T-cell (primary cell): ENCODE measurements at places on chromosomes 13 and 19. TPM values are rescaled to one million over a fixed set of nuclear protein-coding genes. Genes with fewer than 3 reads are reported as not detected.

GRCh38 chr19:5563935-5564612, 3.7 kb downstream of the TINCR start:
- no peaks in the 10 kb centered on the region for H3K36me3 ChIP-seq
- H3K27ac ChIP-seq: no peak overlapping the region
- no peak for DNase-seq
- H3K4me1 ChIP-seq: no peaks in the 10 kb centered on the region
- peaks cover 10% of the 10 kb centered on the region for H3K27me3 ChIP-seq

DNA sequence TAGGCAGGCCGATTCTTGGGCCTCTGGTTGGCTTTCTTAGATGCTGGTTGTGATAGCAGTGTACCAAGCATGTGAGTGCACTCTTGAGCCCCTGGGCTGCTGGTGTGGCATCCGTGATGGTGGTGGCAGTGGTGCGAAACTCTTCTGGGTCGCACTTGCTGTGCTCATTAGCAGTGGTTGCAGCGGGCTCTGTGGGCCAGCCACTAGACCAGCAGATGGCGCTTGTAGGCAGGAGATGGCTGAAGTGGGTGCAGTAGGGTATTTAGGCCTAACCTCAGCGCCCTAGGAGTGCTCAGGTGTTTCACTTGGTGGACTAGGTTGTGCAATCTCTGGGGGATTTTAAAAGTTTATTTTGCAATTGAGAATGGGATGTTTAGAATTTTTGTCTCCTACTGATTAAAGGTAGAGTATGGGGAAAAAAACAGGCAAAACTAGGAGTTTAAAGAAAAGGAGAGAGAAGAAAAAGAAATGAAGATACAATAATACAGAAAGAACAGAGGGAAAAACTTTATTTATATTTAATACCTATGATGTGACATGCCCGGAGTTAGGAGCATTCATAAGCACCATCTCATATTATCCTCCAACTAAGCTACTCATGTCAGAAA, 4.3 kb upstream of the ZNF17 start:
- H3K27ac ChIP-seq: no peak overlapping the region
- no peak overlapping the region for H3K4me3 ChIP-seq
- H3K4me1 ChIP-seq: peaks cover 12% of the 10 kb centered on the region

DNA sequence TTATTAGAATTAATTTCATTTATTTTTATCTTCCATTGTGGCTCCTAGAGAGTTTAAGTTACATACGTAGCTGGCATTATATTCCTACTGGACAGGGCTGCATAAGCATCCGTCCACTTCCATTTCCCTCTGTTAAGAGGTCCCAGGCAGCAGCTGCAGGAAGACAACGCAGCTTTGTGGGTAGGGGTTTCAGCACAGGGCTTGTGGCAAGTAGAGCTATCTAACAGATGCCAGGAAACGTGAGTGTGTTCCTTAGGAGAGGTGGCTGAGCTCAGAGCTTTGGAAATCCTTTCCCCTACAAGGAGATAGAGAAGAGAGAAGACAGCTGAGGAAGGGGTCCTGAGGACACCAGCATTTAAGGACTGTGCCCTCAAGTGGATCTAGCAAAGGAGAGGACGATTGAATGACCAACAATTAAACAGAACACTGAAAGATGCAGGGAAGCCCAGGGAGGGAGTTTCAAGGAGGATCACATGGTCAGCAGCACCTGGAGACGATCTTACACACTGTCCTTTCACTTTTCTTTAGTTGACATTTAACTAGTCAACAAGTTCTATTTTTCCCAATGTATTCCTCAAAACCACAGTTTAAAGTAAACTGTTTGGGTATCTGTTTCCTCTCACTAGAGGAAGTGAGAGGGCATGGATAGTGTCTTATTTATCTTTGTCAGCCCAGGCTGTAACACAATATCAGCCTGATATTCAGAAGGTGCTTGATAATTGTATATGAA, 2.3 kb upstream of the N4BP2L1 start:
- DNase-seq: no peak
- H3K27ac ChIP-seq: no peak overlapping the region
- H3K4me3 ChIP-seq: no peak overlapping the region
- peaks cover 9% of the 10 kb centered on the region for H3K4me1 ChIP-seq
- H3K27me3 ChIP-seq: no peaks in the 10 kb centered on the region

- DNase-seq: no peak
- H3K27me3 ChIP-seq: peaks cover 4% of the 10 kb centered on the region
- H3K36me3 ChIP-seq: no peaks in the 10 kb centered on the region
- H3K4me1 ChIP-seq: no peaks in the 10 kb centered on the region
- no peak overlapping the region for H3K4me3 ChIP-seq
- no peak overlapping the region for H3K27ac ChIP-seq
These were observed 7.6 kb downstream of the GPR32 start for GRCh38 chr19:50777830-50778303.

DNA sequence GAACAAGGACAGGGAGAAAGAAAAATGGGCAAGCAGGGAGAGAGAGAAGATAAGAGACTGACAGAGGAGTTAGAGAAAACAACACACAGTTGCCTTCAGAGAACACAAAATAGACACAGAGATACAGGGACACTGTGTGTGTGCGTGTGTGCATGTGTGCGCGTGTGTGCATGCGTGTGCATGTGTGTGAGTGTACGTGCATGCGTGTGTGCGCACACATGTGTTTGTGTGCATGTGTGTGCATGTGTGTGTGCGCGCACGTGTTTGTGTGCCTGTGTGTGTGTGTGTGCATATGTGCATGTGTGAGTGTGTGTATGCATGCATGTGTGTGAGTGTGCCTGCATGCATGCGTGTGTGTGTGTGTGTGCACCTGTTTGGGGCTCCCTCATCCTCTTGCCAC, 5.9 kb upstream of the PLAUR start:
- no peaks in the 10 kb centered on the region for H3K36me3 ChIP-seq
- H3K27me3 ChIP-seq: peaks cover 4% of the 10 kb centered on the region
- DNase-seq: no peak
- no peak overlapping the region for H3K4me3 ChIP-seq
- H3K4me1 ChIP-seq: no peaks in the 10 kb centered on the region

GRCh38 chr19:50433201-50434180, 799 bp downstream of the MYBPC2 start:
- H3K27ac ChIP-seq: no peak overlapping the region
- H3K4me3 ChIP-seq: no peak overlapping the region
- DNase-seq: no peak
- H3K36me3 ChIP-seq: no peaks in the 10 kb centered on the region
- peaks cover 18% of the 10 kb centered on the region for H3K4me1 ChIP-seq

GRCh38 chr19:32646556-32646955, 28.4 kb downstream of the ANKRD27 start:
- H3K4me3 ChIP-seq: no peak overlapping the region
- H3K36me3 ChIP-seq: peaks cover 3% of the 10 kb centered on the region
- no peak overlapping the region for H3K27ac ChIP-seq

GRCh38 chr19:6533000-6533328, 2.1 kb downstream of the TNFSF9 start:
- DNase-seq: no peak
- H3K36me3 ChIP-seq: no peaks in the 10 kb centered on the region
- no peaks in the 10 kb centered on the region for H3K27me3 ChIP-seq
- H3K27ac ChIP-seq: no peak overlapping the region
- peak overlapping the region; percentile 58 for H3K4me3 ChIP-seq
- peaks cover 17% of the 10 kb centered on the region for H3K4me1 ChIP-seq

DNA sequence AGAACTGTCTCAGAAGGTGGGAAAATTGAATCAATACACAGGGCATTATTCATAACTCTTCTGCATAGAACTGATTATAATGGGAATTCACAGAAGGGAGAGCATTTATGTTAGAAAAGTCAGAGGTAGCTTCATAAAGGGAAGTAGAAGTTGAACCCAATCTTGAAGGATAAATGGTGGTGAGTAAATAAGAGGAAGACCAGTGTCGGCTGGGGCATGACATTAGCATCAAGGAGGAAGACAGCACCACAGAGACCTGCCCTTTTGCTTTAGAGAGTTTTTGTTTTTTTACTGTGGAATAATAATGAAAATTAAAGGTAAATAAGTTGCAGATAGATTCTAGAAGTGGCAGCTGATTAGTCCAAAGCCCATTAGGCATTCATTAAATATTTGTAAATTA, 21.9 kb downstream of the CDC16 start:
- DNase-seq: no peak
- H3K4me3 ChIP-seq: no peak overlapping the region
- no peaks in the 10 kb centered on the region for H3K27me3 ChIP-seq
- peaks cover 79% of the 10 kb centered on the region for H3K36me3 ChIP-seq
- peaks cover 5% of the 10 kb centered on the region for H3K4me1 ChIP-seq

- peaks cover 6% of the 10 kb centered on the region for H3K27me3 ChIP-seq
- DNase-seq: no peak
- no peak overlapping the region for H3K4me3 ChIP-seq
- no peaks in the 10 kb centered on the region for H3K4me1 ChIP-seq
These were observed 14.6 kb upstream of the SIN3B start for GRCh38 chr19:16814526-16815100.

DNA sequence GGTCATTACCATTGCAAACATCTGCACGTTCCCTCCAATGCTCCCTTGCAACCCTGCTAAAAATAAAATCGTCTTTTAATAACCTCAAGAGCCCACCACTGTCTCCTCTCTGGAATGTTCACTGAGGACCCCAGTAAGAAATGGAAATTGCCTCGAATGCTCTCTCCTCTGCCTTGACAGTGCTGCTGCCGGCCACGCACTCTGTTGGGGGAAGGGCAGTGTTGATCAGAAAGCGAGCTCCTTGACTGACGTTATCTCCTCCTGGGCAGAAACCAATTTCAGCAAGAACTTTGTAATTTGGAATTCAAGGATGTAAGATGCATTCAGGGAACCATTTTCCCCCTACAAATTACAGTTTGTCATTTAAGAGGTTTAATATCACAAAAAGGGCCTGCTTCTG, 718.5 kb downstream of the UQCRFS1 start:
- H3K36me3 ChIP-seq: no peaks in the 10 kb centered on the region
- no peaks in the 10 kb centered on the region for H3K4me1 ChIP-seq
- DNase-seq: no peak
- H3K27ac ChIP-seq: no peak overlapping the region
- H3K27me3 ChIP-seq: no peaks in the 10 kb centered on the region
- H3K4me3 ChIP-seq: no peak overlapping the region

DNA sequence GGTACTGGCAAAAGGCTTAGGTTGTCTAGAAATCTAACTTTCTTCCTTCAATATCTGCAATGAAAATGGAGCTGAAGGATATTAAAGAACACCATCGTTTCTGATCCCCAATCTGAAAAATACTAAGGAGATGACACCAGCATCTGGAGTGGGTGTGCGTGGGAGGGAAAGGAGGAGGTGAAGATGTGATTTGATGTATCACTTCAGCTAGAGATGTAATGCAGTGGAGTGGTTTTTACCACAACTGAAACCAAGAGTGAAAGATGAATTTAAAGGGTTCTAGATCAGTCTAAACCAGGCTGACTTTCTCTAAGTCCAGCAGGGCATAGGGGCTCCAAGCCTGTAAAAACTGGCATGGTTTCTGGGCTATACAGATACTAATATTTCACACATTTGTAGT, 148.4 kb downstream of the AKAP11 start:
- no peak overlapping the region for H3K4me3 ChIP-seq
- H3K4me1 ChIP-seq: peaks cover 2% of the 10 kb centered on the region
- H3K27me3 ChIP-seq: no peaks in the 10 kb centered on the region
- H3K27ac ChIP-seq: no peak overlapping the region
- no peak for DNase-seq

GRCh38 chr19:30791088-30791487, 418.9 kb downstream of the ZNF536 start:
- H3K27me3 ChIP-seq: no peaks in the 10 kb centered on the region
- H3K4me3 ChIP-seq: no peak overlapping the region
- no peak overlapping the region for H3K27ac ChIP-seq
- no peaks in the 10 kb centered on the region for H3K4me1 ChIP-seq
- no peaks in the 10 kb centered on the region for H3K36me3 ChIP-seq
- DNase-seq: no peak

DNA sequence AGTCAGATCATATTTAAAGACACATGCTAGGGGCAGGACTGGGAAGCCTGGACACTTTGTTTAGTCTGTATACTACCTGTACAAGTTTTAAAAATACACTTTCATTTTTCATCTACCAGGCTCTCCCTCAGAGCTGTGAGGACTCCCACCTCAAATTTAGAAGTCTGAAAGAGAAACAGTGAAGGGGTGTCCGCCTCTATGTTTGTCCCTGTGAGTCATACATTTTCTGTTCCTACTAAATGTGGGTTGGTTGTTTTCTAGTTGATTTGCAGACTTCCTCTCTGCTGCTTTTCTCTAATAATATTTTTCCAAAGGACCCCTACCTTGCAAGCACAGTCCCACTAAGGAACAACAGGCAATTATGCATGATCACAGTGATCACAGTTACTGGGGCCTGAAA, 110.5 kb downstream of the ENOX1 start:
- no peaks in the 10 kb centered on the region for H3K4me1 ChIP-seq
- H3K27me3 ChIP-seq: no peaks in the 10 kb centered on the region
- H3K4me3 ChIP-seq: no peak overlapping the region
- no peaks in the 10 kb centered on the region for H3K36me3 ChIP-seq

- no peaks in the 10 kb centered on the region for H3K4me1 ChIP-seq
- peaks cover 5% of the 10 kb centered on the region for H3K27me3 ChIP-seq
- H3K36me3 ChIP-seq: no peaks in the 10 kb centered on the region
- no peak overlapping the region for H3K4me3 ChIP-seq
These were observed 14.7 kb downstream of the NOVA2 start for GRCh38 chr19:45958769-45959516.

The ZNF208 gene
- 3.5 TPM for total RNA-seq

The ZBTB32 gene
- 2.0 TPM for total RNA-seq

The MYH14 gene
- total RNA-seq: 0.79 TPM

The C19orf38 gene
- 0.79 TPM for total RNA-seq

The RGL3 gene
- total RNA-seq: 0.72 TPM

The CPB2 gene
- total RNA-seq: 0.29 TPM

The IGFL3 gene
- not detected for total RNA-seq
